ENCODE measurements at places on chromosomes 12 and 14.

GRCh38 chr12:12501121-12501520 lies 61.5 kb downstream of the DUSP16 start:
- H3K36me3 ChIP-seq = no peaks in the 10 kb centered on the region
- no peak overlapping the region for H3K4me3 ChIP-seq
- no peaks in the 10 kb centered on the region for H3K27me3 ChIP-seq

- DNase-seq = no peak
- no peaks in the 10 kb centered on the region for H3K27me3 ChIP-seq
- H3K4me3 ChIP-seq = peak overlapping the region; percentile 90
These were observed 3.9 kb downstream of the TNFRSF1A start for GRCh38 chr12:6337958-6338433.

DNA sequence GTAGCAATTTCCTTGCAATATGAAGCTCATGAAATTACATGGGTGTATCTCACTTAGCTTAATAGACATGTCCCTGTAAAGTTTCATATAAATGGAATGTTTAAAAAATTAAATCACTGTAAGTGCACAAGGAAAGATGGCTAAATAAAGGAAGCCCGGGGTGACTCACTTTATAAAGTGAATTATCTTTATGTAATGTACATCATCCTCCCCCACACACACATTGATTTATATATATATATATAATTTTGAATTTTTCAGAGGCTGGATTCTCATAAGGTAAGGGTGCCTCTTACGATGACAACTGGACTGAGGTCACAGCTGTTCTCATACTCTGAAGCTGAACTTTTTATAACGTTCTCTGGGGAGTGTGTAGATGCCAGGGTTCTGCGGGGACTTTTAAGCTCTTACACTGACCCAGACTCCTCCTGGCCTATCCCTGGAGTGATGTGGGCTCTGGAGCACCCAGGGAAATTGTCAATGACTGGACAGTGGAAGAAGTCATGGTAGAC lies 108.7 kb upstream of the HIF1A start:
- no peak for DNase-seq
- no peak overlapping the region for H3K4me3 ChIP-seq
- no peaks in the 10 kb centered on the region for H3K36me3 ChIP-seq
- no peaks in the 10 kb centered on the region for H3K27me3 ChIP-seq

DNA sequence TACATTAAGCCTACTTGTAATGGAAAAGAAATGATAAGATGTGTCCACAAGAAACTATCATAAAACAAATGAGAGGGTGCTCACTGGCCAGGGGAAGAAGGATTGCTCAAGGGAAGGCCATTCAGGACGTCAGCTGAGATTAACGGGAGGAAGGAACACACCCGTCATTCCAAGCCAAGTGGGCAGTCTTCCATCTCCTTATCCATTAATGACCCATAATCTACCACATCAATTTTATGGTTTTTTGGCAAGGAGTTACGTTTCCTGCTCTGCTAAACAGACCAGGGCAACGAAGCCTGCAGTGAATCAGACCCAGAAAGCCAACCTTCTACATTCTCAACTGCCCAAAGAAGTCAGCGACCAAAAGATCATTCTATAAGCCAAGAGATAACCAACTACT lies 25.1 kb downstream of the PRKAB1 start:
- H3K4me3 ChIP-seq = no peak overlapping the region
- peaks cover 82% of the 10 kb centered on the region for H3K36me3 ChIP-seq
- DNase-seq = no peak
- H3K27ac ChIP-seq = no peak overlapping the region
